NCI-H1105 (cell line): ENCODE measurements at places on chromosomes 4 and X.

DNA sequence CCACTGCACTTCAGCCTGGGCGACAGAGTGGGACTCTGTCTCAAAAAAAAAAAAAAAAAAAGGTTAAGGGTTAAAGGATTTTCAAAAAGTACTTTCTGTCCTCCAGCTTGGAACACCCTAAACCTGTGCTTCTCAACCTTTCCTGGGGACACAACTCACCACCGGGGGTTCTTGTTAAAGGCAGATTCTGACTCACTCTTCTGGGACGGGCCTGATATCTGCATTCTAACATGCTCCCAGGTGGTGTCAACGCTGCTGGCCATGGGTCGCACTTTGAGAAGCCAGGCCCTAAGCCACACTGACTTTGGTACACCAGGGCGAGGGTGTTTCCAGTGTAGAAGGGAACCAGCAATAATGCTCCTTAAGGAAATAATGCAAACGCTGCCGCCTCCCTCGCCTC is 46.1 kb downstream of the AFAP1 start:
- no peak for DNase-seq

DNA sequence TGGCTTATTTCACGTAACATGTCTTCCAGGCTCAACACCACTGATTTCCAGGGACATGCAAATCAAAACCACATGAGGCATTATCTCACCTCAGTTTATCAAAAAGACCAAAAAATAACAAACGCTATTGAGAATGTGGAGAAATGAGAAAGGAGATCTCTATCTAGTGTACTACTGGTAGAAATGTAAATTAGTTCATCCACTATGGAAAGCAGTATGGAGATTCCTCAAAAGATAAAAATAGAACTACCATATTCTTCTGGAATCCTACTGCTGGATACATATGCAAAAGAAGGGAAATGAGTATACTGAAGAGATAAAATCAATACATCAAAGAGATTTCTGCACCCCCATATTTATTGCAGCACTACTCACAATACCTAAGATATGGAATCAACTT is 329.6 kb upstream of the NDST3 start:
- DNase-seq = no peak

DNA sequence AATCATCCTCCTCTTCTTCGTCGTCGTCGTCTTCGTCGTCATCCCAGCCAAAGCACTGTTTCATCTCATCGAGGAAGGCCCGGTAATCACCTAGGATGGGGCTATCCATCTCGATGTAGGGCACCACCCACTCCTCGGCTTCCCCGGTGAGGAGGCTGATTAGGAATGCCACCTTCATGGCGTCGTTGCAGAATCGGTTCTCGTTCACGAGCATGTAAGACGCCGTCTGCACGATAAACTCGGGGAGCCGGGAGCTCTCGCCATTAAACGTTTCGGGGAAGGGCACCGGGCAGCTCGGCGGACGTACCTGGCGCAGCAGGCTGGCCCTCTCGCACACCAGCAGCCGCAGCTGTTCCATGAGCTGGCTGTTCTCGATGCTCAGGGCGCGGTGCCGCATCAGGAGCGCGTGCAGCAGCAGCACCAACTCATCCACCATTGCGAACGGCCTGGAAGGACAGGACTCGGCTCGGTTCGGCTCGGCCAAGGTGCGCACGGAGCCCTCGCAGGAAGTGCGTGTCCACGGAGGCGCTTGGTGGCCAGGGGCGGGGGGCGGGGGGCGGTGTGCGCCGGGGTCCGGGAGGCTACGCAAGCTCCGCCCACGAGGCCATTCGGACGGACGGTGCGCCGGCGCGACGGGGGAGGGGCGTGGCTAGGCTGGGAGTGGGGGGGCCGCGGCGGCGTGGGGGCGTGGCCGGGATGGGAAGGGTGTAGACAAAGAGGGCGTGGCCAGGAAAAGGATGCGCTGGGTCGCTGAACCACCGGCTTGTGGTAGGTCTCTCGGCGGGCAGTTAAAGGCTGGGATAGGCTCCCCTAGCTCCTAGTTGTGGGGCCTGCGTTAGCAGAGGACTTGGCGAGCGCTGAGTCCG is at the start of gene LDOC1:
TSS of gene LDOC1 (minus strand) at position 544 of the 866 bp plus-strand sequence. CDS start at position 436, 108 bp downstream.
- DNase-seq = peak; percentile 66

GRCh38 chrX:29687687-29688086 is 527.7 kb upstream of the MAGEB2 start:
- DNase-seq = no peak

GRCh38 chr4:7540206-7540605 is 105.5 kb upstream of the PSAPL1 start:
- no peak for DNase-seq

DNA sequence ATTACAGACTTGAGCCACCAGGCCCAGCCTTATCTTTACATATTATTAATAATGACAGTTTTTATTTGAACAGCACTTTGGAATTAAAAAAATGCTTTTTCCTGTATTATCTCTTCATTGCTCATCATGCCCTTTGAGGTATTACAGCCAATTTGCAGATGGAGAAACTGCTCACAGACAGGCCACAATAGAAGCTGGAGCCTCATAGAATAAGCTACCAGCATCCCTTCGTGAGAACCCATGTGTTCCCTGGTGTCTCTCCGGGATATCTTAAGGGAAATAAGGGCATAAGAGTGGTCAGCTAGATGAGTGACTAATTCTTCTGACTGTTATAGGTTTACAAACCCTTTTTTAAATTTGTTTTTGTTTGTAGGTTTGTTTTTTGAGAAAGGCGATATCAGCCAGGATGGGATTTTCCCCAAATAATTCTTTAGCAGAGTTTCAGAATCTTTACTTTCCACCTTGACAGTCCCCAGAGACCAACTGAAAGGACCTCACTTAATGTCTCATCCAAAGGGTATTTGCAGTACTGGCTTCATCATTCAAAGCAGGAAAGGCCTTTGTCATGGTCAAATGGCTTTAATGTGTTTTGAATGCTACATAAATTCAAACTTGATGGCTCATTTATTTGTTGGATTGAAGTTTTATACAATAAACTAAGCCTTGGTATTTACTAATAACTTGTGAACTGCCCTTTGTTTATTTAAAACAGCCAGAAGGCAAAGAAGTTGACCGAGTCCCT is 48.0 kb upstream of the SOD3 start:
- DNase-seq = no peak

DNA sequence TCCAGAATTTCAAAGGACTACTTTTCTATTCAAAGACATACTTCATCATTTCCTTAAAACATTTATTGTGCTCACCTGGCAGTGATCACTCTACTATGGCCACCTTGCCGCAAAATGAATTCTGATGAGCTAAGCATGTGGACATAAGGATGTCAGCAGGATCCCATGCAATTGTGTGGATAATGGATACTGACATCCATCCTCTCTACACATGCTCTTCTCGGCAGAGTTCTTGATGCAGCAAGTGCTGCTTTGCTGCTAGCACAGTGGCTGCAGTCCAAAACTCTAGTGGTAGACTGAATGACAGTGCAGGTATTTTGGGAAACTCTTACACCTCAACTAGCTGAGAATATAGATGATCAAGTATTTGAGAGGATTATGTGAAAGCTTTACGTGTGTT is 168.0 kb downstream of the BANK1 start:
- DNase-seq = no peak

GRCh38 chrX:108322234-108322633 is 116.0 kb downstream of the COL4A6 start:
- DNase-seq = no peak

GRCh38 chr4:120555058-120555457 is 367.5 kb downstream of the PRDM5 start:
- no peak for DNase-seq

DNA sequence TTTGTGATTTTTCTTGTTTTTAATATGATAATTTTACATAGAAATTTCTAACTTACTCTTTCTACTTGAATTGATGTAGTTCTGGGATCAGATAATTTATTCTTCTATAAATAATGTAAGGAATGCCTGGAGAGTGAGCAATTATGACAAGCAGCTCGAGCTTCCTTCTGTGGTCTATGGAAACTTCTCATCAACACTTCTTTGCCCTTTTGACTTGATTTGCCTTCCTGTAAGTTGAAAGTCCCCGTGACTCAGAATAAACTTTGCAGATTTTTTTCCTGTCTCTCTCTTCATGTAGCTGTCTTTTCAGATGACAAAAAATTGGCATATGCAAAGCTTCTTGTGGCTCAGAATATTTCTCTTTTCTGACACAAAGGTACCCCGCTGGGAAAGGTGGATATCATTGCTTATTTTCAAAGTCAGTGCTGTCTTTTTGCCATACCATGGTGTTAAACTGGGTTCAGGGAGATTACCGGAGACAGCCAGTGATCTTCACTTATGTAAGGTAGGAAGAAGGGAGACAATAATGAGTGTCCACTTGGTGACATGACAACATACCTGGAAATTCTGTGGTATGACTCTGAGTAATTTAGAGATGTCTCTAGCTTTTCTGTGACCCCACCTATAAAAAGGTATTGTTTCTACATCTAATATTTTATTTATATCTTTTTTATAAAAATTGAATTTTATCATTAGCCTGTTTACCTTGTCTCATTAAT is 278.6 kb upstream of the GNPDA2 start:
- no peak for DNase-seq

DNA sequence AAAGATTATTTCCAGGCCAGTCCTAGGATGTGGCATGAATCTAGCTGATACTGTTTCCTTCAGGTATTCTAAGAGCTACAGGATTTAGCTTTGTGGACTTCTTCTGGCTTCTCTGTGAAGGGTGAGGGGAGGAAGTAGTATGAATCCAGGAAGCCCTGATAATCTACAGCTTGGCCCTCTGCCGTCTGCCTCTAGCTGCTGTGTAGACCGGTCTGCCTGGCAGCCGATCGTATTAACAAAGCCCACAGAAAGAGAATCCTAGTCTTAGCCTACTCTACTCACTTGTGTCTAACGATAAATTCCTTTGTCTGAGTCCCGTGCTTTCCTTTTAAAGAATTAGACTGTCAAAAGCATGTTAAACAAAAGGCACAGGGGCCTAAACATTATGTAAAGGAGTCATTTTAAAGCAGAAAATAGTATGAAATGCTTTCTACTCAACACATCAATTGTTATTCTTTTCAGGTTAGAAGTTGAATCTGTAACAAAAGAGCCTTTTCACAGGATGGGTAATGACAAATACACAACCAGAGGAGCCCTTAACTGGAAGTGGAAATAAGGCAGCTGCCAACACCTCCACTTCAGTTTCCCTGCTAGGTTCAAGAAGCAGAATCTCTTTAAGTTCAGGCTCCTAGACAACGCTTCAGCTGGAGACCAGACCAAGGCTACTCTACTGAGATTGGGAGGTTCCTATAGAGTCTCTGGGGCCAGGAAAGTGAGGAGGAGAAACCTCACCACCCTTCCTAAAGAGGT is 48.9 kb upstream of the UCP1 start:
- no peak for DNase-seq

GRCh38 chrX:36804066-36804465 is 204.1 kb upstream of the FAM47C start:
- DNase-seq = no peak

DNA sequence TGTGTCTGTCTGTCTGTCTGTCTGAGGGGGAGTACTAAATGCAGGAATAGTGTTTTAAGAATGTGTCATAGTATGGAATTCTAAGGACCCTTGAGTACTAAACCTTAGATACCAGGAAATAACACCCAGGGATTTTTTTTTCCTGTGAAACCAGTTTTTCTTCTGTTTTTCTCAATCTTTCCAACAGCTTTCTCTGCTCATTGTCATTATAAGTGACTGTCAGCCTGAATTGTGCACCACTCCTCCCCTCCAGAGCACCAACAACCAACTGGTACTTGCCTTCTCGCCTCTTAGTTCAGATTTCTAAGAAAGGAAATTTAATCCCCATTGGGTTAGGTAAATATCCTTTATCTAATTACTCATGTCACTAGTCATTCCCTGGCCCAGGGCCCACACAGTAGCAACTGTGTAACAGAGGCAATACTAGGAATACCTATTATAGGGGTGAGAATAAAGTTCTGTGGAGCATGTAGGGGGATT is 320.6 kb downstream of the ADGRL3 start:
- DNase-seq = peak; percentile 12

- no peak for DNase-seq
Observed at GRCh38 chr4:26839534-26839951, 21.1 kb upstream of the STIM2 start.
